Calu3 (cell line): ENCODE measurements at places on chromosomes 3 and 15. TPM values are rescaled to one million over a fixed set of nuclear protein-coding genes. Genes with fewer than 3 reads are reported as not detected.
A peak's percentile ranks its signal among the peaks of the same experiment; 100 is the strongest.

The FBXO40 gene
- not detected in 2 replicates for total RNA-seq

The ADCY5 gene
- 2.5 and 3.6 TPM in 2 replicates for total RNA-seq

The CLEC3B gene
- total RNA-seq, result not detected in 2 replicates

The CATSPER2 gene
- 2.1 and 4.0 TPM in 2 replicates for total RNA-seq

The LYSMD4 gene
- 6.6 and 8.2 TPM in 2 replicates for total RNA-seq

- H3K27me3 ChIP-seq, result no peaks in the 10 kb centered on the region
- H3K36me3 ChIP-seq, result peaks cover 43% of the 10 kb centered on the region
- no peaks in the 10 kb centered on the region for H3K4me1 ChIP-seq
- DNase-seq, result no peak
These were observed 21.4 kb downstream of the CALML4 start for GRCh38 chr15:68183616-68184315.

- no peaks in the 10 kb centered on the region for H3K36me3 ChIP-seq
- no peak overlapping the region for H3K27ac ChIP-seq
- H3K4me3 ChIP-seq, result no peak overlapping the region
- H3K27me3 ChIP-seq, result no peaks in the 10 kb centered on the region
These were observed 24.9 kb downstream of the ZMAT3 start for GRCh38 chr3:179046497-179047353.

DNA sequence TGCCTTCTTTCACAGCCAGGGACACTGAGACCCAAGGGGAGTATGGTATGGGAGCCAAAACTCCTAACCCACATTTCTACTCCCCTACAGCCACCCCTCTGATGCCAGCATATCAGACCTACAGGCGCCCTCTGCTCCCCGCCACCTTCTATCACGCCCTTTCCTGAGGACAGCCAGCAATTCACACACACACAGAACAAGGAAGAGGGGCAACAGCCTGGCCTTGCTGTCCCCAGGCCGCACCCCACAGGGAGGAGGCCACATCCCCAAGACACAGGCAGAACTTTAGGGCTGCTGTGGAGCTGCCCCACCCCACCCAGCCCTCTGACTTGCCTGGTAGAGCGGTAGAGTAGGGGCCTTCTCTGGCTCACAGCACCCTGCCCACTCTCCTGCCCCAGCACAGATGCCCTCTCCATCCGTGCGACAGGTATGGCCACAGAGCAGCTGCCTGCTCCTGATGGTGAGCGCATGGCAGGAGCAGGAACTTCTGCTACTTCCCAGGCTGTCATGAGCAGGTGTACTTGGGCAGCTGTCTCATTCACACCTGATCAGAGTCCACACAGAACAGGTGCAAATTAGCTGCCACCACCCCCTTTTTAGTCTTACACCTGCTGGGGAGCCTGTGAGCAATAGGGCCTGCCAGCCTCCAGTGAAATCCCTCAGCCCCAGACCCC, 33.4 kb downstream of the CCDC33 start:
- no peaks in the 10 kb centered on the region for H3K4me1 ChIP-seq
- no peak overlapping the region for H3K27ac ChIP-seq
- DNase-seq, result no peak
- H3K4me3 ChIP-seq, result no peak overlapping the region
- H3K36me3 ChIP-seq, result no peaks in the 10 kb centered on the region
- peaks cover 94% of the 10 kb centered on the region for H3K27me3 ChIP-seq

DNA sequence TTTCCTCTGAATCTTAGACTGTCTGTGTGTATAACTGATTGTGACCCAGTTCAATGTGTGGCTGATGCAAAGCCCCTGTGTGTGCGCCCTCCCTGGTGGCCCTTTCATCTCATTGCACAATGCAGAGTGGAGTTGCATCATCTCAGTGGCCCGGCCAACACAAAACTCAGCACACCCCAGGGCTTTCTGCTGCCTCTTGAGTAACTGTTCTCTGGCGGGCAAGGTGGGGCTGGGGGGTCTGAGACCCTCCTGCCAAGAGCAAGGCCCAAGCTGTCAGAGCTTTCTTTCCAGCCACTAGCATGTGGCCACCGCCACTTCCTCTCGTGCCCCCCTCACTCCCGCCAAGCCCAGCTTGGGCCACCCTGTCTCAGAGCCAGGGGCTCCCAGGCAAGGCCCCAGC, 80.7 kb upstream of the ALDH1L1 start:
- H3K27ac ChIP-seq, result peak overlapping the region; percentile 51
- peak; percentile 45 for DNase-seq
- H3K4me1 ChIP-seq, result peaks cover 12% of the 10 kb centered on the region

DNA sequence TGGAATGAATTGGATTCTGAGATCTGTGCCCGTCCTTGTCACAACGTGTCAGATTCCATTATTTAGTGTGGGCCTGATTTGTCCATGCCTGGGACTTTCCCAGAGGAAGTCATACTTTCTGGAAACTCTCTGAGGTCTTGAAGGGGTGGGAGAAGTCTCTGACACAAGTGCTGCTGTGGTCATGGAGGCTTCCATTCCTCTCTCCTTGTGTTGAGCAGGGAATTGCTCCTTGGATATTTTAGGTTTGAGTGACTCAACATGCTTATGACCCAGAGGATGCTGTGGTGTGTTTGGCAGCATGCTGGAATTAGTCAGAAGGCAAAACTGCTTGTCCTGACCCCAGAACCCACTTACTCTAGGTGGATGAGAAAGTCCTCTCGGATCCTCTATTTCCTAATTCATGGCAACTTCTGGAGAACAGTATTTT, 132.1 kb downstream of the LPP start:
- no peak overlapping the region for H3K4me3 ChIP-seq
- peaks cover 5% of the 10 kb centered on the region for H3K36me3 ChIP-seq
- H3K27ac ChIP-seq, result peak overlapping the region; percentile 40

- no peak for DNase-seq
- no peaks in the 10 kb centered on the region for H3K4me1 ChIP-seq
- no peaks in the 10 kb centered on the region for H3K27me3 ChIP-seq
- no peak overlapping the region for H3K27ac ChIP-seq
- no peaks in the 10 kb centered on the region for H3K36me3 ChIP-seq
These were observed 380.2 kb downstream of the ULK4 start for GRCh38 chr3:41581700-41582099.

- H3K36me3 ChIP-seq, result peaks cover 8% of the 10 kb centered on the region
- no peak overlapping the region for H3K4me3 ChIP-seq
- H3K4me1 ChIP-seq, result peaks cover 8% of the 10 kb centered on the region
- H3K27ac ChIP-seq, result no peak overlapping the region
- DNase-seq, result peak; percentile 63
- H3K27me3 ChIP-seq, result no peaks in the 10 kb centered on the region
These were observed 38.9 kb downstream of the RYK start for GRCh38 chr3:134211797-134212196.
